ENCODE measurements at places on chromosomes 6 and 20.

DNA sequence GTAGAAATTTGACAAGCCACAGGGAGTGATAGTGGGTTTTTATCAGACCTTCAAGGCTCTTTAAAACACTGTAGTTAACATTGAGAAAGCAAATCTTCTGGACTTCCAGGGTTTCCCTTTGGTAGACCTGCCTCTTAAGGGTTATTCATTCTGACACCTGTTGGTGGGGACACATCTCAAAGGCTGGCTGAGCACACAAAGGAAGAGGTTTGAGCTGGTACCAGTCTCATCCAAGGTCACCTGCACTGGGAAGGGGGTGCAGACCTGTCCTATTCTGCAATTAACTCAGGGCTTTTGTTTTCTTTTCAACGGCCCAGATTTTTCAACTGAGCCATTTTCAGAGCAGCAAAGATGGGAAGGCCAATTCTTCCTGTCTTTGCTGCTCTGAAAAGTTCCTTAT, 45.6 kb downstream of the EDN1 start:
- DNase-seq = no peak

- no peak for DNase-seq
These were observed 120.7 kb upstream of the ADGRF1 start for GRCh38 chr6:47162793-47163192.

DNA sequence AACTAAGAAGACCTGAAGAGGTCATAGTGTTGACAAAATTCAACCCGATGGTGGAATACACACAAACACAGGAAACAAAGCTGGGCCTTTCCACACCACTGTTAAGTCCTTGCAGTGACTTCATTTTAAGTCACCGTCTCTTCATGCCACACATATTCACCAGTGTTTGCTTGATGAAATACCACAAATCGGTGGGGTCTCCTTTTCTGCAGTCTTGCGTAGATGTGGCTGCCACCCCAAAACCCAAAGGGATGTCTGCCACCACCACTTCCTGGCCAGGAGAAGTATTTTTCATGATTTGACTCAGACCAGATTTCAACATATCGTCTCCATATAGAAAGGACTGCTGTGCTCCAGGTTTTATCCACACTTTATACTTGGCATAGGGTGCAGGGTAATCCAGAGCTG, 11.0 kb upstream of the COL10A1 start:
- no peak for DNase-seq

GRCh38 chr6:36487698-36488097, 44.9 kb downstream of the KCTD20 start:
- no peak for DNase-seq

GRCh38 chr6:155946860-155947259, 491.2 kb upstream of the NOX3 start:
- DNase-seq = no peak

DNA sequence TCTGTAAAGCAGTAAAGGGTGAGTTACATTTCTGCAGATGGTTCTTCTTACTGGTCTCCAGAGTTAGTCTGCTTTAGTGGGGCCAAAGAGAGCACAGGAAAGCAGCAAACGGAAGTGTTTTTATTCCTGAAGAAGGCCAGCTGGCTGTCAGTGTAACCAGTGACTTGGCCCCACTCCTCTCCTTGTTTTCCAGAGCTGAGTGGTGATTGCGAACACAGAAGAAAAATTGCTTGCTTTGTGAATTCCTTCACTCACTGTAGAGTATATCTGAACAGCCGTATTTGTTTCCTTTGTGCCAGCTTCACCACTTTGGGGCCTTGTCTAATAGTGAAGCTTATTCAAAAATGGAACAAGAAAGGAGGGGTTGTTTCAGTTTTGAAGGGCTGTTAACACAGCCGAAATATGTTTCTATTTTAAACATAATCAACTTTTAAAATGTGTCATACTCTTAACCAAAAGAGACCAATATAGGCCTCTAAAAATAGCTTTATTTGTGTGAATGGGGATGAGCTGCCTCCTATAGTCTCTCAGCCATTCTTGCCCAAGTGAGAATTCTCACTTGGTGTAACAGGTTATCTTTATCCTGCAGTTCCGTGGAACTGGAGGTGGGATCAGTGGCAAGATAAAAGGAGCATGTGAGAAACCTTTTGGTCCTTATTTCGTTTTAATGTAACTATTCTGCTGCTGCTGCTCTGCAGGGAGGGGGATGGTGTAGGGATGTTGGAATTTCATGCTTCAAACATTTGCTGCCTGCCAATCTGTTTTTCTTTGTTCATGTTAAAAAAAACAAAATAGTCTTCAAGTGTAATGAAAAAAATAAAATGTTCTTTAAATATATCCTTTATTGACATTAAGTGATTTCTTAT, 37.8 kb downstream of the ZC2HC1B start:
- no peak for DNase-seq

DNA sequence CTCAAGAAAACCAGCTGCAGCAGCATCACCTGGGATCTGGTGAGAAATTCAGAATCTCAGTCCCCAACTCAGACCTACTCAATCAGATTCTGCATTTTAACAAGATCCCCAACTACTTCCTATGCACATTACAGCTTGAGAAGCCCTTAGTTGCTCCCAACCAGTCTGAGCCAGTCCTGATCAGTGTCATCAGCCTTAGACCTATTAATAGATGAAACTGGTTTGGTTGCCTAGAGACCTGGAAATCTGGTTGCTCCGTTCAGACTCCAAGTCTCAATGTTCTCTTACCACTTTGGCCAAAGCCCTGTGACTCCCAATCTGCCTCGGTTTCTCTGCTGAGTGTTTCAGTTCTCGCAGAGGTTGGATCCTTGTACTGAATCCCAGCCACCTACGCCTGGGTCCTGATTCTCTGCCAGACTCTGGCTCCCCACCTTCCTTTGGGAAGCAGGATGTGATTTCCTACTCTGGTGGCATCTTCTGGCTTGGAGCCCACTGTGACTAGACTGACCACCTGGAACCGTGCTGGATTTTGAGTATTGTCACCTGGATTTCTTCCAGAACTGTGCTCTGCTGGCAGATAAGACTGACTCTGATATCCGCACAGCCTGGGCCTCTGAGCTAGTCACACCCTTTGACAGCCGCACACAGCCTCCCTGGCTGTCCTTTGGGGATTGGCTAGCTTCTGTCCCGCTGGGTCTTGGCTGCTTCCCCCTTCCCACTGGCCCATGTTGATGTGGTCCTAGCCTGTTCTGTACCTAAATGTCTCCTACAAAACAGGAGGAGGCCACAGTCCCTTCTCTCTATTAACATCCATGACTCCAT, 20.3 kb upstream of the ATXN1 start:
- no peak for DNase-seq

- DNase-seq = no peak
These were observed 465.9 kb downstream of the KIF16B start for GRCh38 chr20:16107172-16107870.

- DNase-seq = no peak
These were observed 1.3 kb upstream of the RING1 start for GRCh38 chr6:33206864-33207551.

- no peak for DNase-seq
These were observed 14.0 kb downstream of the DCBLD1 start for GRCh38 chr6:117496383-117496990.

DNA sequence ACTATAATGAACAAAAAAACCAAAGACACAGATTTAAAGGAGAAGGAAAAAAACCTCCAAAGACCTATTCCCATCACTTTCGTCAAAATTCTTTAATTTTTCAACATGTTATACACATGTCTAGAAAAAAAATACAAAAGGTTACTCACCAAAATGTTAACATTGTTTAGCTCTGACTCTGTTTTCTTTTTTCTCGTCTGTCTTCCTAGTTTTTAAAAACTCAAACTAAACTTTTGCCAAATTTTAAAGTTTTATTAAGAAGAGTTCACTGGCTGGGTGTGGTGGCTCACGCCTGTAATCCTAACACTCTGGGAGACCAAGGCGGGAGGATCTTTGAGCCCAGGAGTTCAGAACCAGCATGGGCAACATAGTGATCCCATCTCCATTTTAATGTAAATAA, 10.8 kb downstream of the MCUR1 start:
- no peak for DNase-seq

GRCh38 chr20:20690676-20691476, 21.6 kb downstream of the RALGAPA2 start:
- no peak for DNase-seq

GRCh38 chr20:7977709-7978108, 37.5 kb upstream of the HAO1 start:
- DNase-seq = no peak

GRCh38 chr6:107102414-107102805, 12.9 kb downstream of the BEND3 start:
- no peak for DNase-seq

DNA sequence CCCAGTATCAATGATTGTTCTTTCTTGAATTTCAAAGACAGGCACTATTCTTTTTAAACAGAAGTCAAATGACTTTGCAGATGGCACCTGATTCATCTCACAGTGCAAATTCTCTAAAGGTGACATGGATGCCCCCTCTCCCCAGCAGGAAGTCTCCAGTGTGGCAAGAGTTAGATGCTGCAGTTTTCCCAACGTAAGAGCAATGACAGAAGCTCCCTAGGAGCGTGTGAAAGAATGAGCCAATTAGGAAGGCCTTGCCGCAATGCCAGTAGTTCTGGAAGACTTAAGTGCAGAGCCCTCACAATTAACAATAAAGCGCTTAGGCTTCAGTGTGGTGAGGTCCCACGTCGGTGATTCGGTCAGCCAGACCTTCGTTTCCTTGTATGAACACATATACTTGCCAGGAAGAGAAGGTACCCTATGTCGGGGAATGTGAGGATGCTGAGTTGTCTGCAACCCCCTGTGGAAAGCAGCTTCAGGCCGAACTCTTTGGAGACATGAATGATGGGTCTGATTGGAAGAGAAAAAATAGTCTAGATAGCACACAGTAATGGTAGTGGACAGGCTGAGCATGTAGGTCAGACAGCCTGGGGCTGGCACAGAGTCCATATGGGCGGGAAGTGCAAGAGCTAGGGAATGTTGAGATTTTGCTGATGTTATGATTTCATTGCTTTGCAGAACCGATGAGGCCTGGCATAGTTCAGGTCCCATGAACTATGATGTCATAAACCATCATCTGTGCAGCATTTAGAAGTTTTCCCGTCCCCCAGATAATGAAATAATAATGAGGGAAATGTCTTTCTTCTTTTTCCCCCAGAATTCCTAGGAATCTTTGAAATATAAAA, 132.6 kb downstream of the PHACTR1 start:
- no peak for DNase-seq

GRCh38 chr6:137136065-137136464, 37.4 kb downstream of the IL22RA2 start:
- no peak for DNase-seq

Measured in Caki2 (cell line).